ENCODE measurements at places on chromosomes 16 and 17.
A peak's percentile ranks its signal among the peaks of the same experiment; 100 is the strongest.

GRCh38 chr17:16273499-16273898, 56.5 kb downstream of the PIGL start:
- DNase-seq, result no peak

DNA sequence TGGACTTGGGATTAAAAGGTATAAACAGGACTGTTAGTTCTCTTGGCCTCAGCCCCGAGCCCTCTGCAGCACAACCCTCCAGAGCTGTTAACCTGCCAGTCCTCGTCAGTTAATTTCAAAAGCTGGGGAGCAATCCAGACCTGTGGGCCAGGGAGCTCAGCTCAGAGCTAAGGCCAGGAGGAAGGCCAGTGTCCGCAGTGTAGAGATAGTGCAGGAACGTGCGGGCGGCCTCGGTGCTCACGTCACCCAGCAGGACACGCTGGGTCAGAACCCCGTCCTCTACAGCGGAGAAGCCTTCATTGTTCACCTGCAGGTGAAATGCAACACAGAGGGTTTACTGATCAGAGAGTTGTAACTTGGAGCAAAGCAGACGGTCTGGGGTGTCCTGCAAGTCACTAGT, 15.4 kb upstream of the NLRC3 start:
- DNase-seq, result no peak

DNA sequence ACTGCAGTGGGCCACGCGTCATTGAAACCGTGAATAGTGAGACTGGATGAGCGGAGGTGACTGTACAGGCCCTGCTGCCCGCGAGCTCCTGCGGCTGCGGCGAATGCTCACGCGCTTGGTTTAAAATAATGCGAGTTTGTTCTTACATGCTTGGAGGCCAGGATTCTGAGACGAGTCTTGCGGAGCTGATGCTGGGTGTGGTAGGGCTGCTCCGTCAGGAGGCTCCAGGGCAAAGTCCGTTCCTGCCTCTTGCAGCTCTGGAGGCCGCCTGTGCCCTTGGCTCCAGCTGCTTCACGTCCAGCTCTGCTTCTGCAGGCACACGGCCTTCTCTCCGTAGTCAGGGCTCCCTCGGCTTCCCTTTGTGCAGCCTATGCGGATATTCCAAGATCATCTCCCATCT, 9.5 kb downstream of the ACSF3 start:
- no peak for DNase-seq

DNA sequence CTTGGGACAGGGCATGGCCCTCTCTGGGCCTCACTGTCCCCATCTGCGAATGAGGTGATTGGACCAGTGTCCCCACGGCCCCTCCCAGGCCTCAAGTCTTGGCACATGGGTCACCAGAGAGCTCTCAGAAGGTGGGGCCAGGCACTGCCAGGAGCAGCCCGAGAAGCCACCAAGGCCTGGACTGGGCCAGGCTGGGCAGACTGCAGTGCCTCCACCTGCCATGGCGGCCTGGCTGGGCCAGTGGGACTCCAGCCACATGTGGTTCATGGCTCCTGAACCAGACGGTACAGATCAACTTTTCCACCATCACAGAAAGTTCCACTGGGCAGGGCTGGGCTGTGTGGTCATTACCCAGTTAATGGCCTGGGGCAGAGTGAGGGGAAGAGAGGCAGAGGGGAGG, 19.8 kb downstream of the C16orf95 start:
- DNase-seq, result no peak

- DNase-seq, result no peak
Observed at GRCh38 chr17:12519956-12520594, 145.6 kb upstream of the MYOCD start.

DNA sequence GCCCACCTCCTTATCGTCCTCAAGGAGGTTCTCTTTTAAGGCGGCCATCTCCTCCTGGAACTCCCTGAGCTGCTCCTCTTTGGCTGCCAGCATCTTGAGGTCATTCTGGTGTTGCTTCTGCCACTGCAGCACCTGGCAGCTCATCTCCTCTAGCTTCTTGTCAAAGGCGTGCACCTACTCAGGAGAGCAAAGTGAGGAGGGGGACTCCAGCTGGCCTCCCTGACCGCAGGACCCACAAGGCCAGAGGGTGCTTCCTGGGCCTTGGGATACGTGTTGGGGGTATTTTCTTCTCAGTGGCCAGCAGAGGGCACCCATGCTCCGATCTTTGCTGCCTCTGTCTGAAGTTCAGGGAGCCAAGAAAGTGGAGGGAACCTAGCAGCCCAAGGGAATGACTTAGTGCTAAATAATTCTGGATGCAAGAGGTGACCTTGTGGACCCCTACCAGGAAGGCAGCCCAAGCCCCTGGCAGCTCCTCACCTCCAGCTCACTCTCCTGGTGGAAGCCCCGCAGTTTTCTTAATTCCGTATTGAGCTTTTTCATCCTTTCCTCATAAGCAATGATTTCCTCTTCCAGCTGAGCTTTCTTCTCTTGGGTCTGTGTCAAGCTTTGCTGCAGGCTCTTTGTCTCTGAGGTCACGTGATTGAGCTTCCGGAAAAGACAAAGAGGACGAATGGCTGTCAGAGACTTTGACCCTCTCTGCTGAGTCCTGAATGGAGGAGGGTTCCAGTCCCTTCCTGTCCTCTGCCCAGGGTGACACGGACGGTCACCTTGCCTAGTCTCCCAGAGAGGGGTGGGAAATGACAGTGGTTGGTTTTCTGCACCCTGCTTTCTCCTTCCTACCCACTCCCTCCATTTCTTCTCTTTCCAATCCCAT, 31.4 kb downstream of the DHX38 start:
- DNase-seq, result peak; percentile 50

- DNase-seq, result no peak
Observed at GRCh38 chr16:47787696-47788095, 326.6 kb downstream of the PHKB start.
